ENCODE measurements at places on chromosomes 1 and 21. TPM values are rescaled to one million over a fixed set of nuclear protein-coding genes. Genes with fewer than 3 reads are reported as not detected.

- no peak for DNase-seq
- H3K4me3 ChIP-seq, result no peak overlapping the region
- H3K4me1 ChIP-seq, result no peaks in the 10 kb centered on the region
- no peaks in the 10 kb centered on the region for H3K27me3 ChIP-seq
- H3K36me3 ChIP-seq, result no peaks in the 10 kb centered on the region
- H3K27ac ChIP-seq, result no peak overlapping the region
Observed at GRCh38 chr1:217747156-217747769, 116.1 kb downstream of the SPATA17 start.

The PYHIN1 gene
- 4.7 TPM for total RNA-seq

GRCh38 chr21:40905251-40905650 is 58.3 kb upstream of the DSCAM start:
- no peak overlapping the region for H3K4me3 ChIP-seq
- H3K27ac ChIP-seq, result no peak overlapping the region
- no peak for DNase-seq
- H3K4me1 ChIP-seq, result no peaks in the 10 kb centered on the region

GRCh38 chr1:52727956-52728656 is 1.9 kb downstream of the ZYG11B start:
- no peak for DNase-seq
- no peaks in the 10 kb centered on the region for H3K27me3 ChIP-seq
- no peak overlapping the region for H3K4me3 ChIP-seq
- no peak overlapping the region for H3K27ac ChIP-seq
- peaks cover 3% of the 10 kb centered on the region for H3K36me3 ChIP-seq

- DNase-seq, result no peak
- no peaks in the 10 kb centered on the region for H3K27me3 ChIP-seq
Observed at GRCh38 chr1:64473367-64473766, 3.4 kb downstream of the CACHD1 start.

The LAD1 gene
- 204 TPM for total RNA-seq

GRCh38 chr1:163436140-163436812 is 114.5 kb downstream of the NUF2 start:
- no peaks in the 10 kb centered on the region for H3K27me3 ChIP-seq
- no peaks in the 10 kb centered on the region for H3K36me3 ChIP-seq
- H3K4me3 ChIP-seq, result no peak overlapping the region
- H3K4me1 ChIP-seq, result no peaks in the 10 kb centered on the region
- DNase-seq, result no peak

DNA sequence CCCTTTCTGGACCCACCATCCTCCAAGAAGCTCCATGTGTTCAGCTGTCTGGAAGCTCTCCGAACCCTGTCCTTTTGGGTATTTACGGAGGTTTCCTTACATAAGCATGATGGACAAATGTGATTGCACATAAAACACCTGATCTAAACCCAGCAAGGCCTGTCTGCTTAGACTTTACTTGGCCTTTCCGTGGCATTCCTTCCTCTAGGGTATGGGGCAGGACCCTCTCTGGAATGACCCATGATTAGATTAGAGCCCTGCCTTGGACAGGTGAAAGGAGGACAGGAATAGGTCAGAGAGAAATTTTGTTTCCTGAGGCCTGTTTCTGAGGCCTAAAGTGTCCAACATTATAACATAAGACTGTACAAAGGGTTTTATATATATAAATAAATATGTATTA is 16.9 kb downstream of the PTPRU start:
- H3K4me1 ChIP-seq, result no peaks in the 10 kb centered on the region
- DNase-seq, result no peak
- no peaks in the 10 kb centered on the region for H3K36me3 ChIP-seq

DNA sequence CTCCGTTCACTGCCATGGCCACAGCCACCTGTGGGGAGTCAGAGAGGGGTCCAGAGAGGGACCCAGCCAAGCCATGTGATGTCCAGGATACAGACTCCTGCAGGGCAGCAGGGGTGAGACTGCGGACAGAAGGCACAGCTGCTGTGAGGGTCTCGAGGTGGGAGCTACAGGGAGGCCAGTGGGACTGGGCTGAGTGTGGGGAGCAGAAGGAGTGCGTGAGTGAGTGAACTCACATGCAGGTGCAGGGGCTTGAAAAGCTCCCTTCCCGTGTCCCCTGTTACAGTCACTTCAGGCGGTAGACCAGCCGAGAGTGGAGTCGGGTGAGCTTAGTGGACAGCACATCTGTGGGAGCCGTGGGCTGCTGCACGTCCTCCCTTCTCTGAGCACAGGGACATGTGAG is 42.4 kb downstream of the S100B start:
- no peaks in the 10 kb centered on the region for H3K27me3 ChIP-seq
- peaks cover 91% of the 10 kb centered on the region for H3K36me3 ChIP-seq
- no peak for DNase-seq
- H3K4me1 ChIP-seq, result no peaks in the 10 kb centered on the region
- no peak overlapping the region for H3K27ac ChIP-seq

The CFAP74 gene
- 1.1 TPM for total RNA-seq

The GPR3 gene
- not detected for total RNA-seq

The FLG2 gene
- total RNA-seq, result 0.18 TPM

DNA sequence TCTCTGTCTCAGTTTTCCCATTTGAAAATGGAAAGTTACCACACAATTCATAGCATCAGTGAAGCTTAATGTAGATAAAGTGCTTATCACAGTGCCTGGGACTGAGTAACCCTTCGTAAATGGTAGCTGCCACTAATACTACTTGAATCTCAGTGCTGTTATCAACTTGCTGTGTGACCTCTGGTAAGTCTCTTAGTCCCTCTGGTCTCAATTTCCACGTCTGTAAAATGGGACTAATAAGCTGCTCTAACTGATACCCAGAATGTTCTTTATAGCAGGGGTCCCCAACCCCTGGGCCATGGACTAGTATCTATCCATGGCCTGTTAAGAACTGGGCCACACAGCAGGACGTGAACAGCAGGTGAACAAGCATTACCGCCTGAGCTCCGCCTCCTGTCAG is 7.7 kb downstream of the SERINC2 start:
- no peaks in the 10 kb centered on the region for H3K36me3 ChIP-seq
- H3K27me3 ChIP-seq, result no peaks in the 10 kb centered on the region
- H3K27ac ChIP-seq, result no peak overlapping the region
- no peak for DNase-seq
- H3K4me3 ChIP-seq, result no peak overlapping the region
